ENCODE measurements at places on chromosomes 11 and 22.

GRCh38 chr11:131409345-131409744, 38.9 kb downstream of the NTM start:
- no peak for DNase-seq

GRCh38 chr11:8100158-8100557, 19.1 kb downstream of the TUB start:
- DNase-seq: no peak

GRCh38 chr11:30801357-30801756, 215.2 kb upstream of the MPPED2 start:
- DNase-seq: no peak

DNA sequence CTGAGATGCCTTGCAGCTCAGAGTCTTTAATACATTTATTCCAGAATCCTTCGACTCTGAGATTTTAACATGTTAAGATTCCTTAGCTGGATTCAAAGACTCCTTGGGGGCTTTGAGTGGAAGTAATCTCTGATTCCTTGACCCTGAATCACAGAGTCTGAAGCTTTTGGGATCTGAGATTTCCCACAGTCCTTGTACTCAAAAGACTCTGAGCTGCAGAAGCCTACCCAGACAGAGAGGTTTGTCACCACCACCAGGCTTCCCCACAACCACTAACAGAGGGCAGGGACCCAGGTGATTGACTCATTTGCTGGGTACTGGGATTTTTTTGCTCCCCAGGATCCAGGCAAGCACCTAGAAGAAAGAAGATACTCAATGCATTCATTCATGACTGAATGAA, 1.4 kb upstream of the SERPINH1 start:
- DNase-seq: no peak

DNA sequence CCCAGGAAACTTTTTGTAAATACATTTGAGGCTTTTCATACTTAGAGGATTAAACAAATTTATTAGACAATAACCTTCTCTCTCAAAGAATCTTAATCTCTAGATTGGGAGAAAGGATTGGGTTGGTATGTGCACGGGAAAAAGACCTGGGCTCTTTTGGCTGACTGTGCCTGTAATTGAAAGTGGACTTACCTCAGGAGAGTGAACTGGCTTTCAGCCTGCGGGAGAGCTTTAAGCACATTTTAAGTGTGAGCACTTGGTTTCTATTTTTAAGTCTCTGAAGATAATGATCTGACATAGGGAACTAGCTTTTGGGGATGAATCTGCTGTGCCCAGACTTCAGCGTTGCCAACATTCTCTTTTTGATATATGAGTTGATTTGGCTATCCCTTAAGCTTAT, 35.8 kb downstream of the UVRAG start:
- no peak for DNase-seq

GRCh38 chr11:128339792-128340191, 247.6 kb downstream of the ETS1 start:
- DNase-seq: no peak

- DNase-seq: no peak
These were observed 14.6 kb downstream of the CAPN5 start for GRCh38 chr11:77081381-77081851.

DNA sequence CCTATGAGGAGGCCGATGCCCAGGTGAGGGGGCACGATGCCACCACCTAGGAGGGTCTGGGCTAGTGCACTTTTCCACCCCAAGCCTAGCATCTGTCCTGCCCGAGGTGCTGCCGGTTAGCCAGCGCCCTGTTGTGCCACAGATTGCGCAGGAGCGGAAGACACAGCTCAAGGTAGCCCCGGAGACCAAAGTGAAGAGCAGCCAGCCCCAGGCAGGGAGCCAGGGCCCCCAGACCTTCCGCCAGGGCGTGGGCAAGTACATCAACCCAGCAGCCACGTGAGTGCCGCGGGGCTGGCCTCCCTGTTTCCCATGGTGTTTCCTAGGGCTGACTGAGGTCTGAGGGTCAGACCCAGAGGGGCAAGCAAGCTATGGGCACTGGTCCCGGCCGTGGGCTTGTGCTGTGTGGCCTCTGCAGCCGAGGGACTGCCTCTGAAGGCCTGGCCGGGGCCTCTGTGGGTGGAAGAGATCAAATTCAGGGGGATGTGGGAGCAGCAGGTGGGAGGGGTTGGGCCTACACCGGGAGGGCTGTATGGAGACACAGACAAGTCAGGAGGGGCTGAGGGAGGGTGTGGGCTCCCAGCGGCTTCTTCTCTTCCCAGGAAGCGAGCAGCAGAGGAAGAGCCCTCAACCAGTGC, 29.1 kb downstream of the PPIL2 start:
- no peak for DNase-seq

- no peak for DNase-seq
These were observed 2.2 kb downstream of the TNNT3 start for GRCh38 chr11:1921574-1922141.

DNA sequence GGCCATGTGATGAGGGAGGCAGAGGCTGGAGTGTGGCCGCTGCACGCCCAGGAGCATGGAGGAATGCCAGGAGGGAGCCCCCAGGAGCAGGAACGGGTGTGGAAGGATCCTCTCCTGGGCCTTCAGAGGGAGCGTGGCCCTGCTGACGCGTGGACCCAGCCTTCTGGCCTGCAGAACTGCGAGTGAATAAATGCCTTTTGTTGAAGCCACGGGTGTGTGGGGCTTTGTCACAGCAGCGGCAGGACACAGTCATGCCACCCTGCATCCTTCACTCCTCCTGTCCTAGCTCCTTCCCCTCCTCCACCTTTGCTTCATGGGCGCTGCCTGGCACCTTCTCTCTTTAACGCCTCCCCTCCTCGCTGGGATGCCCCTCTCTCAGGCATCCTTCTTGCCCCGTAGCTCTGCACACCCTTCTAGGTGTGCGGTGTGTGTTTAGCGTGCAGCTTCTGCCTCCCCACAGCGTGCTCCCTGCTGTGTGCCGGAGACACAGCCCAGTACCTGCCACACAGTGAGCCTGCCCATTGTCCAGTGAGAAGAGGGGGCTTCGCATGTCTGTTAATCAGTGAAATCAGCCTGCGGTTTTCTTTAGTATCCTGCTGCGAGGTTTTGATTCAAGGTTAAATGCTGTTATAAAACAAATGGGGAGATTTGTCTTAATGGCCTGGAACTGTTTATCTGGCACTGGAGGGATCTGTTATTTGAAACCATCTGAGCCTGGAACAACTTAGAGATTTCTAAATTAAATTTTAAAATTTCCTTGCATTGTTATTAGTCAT, 459.6 kb downstream of the TBC1D22A start:
- no peak for DNase-seq

- no peak for DNase-seq
These were observed 131.7 kb downstream of the MICAL2 start for GRCh38 chr11:12241971-12242672.

- DNase-seq: no peak
These were observed 567.9 kb upstream of the ARHGAP42 start for GRCh38 chr11:100119176-100119575.

DNA sequence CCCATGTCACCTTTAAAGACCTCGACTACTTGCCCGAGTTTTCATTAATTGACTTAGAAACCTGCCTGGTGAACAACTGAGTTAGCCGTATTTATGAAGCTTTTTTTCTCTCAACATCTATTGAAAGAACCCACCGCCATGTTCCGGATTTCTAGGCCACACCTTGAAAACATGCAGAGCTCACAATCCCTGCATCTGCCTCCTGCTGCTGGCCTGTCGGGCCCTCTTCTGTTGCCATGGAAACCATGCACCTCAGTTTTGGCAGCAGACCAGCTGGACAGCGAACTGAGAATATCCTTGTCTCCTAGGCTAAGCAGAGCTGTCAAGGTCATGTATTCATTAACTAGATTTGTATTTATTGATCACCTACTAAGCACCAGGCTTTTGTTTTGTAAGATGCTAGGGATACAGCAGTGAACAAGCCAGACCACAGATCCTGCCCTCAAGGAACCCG, 4.3 kb upstream of the PATZ1 start:
- DNase-seq: no peak

DNA sequence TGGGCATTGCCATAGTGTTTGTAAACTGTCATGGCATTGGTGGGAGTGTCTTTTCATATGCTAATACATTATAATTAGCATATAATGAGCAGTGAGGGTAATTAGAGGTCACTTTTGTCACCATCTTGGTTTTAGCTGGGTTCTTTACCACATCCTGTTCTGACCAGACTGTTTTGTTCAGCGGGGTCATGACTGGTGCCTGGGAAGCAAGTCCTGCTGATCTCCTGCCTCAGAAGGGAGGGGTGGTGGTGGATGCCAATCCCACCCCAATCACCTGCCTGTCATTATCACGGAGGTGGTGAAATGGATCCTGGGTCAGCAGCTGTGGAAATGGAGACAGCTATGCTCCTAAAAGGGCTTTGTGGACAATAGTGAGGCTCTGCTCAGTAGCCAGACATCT, 31.2 kb downstream of the IL18 start:
- DNase-seq: no peak

DNA sequence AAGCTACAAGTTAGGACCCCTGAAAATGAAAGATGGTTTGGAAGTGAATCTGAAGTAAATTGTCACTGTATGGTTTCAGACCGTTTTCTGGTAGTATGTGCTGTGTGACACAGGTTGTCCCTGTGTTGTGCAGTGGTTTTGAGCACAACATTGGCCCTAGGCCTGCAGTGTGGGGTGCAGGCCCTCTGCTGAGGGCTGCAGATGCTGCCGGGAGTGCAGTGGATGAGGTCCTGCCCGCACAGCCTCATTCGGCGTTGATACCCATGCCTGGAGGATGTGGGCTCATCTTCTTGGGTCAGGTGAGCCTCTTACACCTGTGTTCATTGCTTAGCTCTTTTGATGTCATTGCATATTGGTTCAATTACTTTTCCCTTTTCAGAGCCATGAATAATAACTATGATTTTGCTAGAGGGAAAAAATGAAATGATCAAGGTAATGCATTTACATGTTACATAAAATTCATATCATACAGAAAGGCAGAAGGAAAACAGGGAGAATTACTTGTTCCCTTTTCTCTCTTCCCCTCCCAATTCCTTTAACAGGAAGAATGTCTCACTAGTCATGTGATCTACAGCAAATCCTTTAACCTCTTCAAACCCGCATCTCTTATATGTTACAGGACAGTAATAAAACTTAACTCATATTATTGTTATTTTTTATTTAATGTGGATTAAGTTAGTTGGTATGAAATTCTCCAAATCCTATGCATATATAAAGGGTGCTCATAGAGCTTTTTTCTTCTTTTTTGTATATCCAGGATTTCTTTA, 48.7 kb downstream of the PTPRJ start:
- DNase-seq: no peak

- no peak for DNase-seq
These were observed 83.7 kb upstream of the DBX1 start for GRCh38 chr11:20243974-20244373.

DNA sequence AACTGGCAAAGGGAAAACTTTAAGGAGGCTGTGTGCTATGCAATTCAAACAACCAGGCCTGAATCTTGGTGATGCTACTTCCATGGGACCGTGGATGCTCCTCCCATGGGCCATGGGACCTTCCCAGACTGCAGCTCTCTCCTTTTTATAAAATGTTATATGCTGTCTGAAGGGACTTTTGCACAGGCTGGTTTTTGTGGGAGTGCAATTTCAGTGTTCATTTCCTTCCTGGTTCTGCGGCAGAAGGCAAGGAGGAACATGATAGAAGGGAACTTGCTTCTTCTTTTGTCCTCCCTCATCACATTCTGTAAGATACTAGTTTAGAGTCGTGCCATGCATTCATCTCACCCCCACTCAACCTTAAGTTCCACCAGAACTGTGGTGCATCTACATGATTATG, 68.9 kb downstream of the C11orf58 start:
- DNase-seq: no peak

GRCh38 chr11:68215087-68215445, 2.0 kb upstream of the KMT5B start:
- DNase-seq: no peak

GRCh38 chr11:120129570-120129969, 8.3 kb downstream of the TRIM29 start:
- no peak for DNase-seq

- peak; percentile 69 for DNase-seq
These were observed 19.2 kb upstream of the TALDO1 start for GRCh38 chr11:727859-728748.

GRCh38 chr11:73288873-73289707, 17.0 kb downstream of the P2RY6 start:
- peak; percentile 20 for DNase-seq

DNA sequence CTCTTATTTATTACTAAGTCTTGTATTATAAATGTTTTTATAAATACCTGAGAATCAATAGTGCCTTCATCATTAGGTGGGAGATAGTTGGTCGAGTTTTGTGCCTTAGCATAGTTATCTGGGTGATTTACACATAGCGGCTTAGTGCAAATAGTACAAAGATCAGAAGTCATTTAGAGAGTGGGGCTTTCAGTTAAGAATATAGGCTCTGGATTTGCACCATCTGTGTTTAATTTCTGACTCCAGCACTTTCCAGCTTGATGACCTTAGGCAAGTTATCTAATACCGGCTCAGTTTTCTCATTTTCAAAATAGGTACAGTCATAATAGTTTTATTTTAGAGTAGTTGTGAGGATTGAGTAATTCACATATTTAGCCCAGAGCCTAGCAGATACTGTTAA, 26.4 kb downstream of the PDE3B start:
- DNase-seq: no peak

GRCh38 chr11:77294040-77294439, 7.4 kb downstream of the GDPD4 start:
- no peak for DNase-seq

- no peak for DNase-seq
These were observed 20.3 kb upstream of the MRPL17 start for GRCh38 chr11:6703247-6704063.

DNA sequence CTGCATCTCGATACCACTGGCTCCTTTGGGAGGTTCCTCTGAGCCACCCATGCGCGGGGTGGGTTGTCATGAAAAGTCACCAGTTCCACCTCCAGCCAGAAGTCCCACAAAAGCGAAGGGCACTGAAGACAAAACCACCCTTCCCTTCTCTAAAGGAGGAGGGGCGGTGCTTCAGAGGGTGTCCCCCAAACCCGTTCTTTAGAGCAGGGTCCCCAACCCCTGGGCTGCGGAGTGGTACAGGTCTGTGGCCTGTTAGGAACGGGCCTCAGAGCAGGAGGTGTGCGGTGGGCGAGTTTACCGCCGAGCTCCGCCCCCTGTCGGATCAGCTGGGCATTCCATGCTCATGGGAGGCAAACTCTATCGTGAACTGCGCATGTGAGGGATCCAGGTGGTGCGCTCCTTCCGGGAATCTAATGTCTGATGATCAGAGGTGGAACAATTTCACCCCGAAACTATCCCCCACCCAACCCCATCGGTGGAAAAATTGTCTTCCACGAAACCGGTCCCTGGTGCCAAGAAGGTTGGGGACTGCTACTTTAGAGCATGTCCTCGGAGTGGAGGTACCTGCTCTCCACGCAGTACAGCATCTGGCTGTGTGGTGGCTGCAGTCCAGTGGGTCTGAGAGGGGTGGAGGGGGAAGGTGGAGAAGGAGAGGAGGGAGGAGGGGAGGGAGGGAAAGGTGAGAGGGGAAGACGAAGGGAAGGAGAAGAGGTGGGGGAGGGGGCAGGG, 72.9 kb upstream of the SEPTIN5 start:
- no peak for DNase-seq

All from stimulated activated CD8-positive, alpha-beta memory T cell treated with anti-CD3 and anti-CD28 coated beads, Interleukin-15, amount 100 ng/mL, for 1 hour (primary cell).